GM06990 (cell line): ENCODE measurements at places on chromosomes 5 and 9.

DNA sequence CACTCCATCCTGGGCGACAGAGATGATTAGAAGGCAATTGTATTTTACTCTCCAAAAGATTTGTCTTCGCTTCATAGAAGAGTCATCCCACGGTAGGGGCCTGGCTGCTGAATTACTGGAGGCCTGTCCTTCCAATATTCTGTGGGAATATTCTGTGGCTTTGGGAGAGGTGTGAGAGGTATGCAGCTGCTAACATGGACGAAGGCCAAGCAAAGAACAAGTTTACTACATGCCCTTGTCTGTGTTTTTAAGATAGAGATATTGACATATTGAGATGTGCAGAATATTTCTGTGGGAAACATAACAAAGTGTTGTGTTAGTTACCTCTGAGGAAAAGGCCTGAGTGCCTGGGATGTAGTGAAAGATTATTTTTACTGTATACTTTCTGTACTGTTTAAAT is 71.8 kb upstream of the SMIM15 start:
- DNase-seq = no peak

GRCh38 chr5:169946743-169947295 is 33.5 kb downstream of the INSYN2B start:
- no peak for DNase-seq

DNA sequence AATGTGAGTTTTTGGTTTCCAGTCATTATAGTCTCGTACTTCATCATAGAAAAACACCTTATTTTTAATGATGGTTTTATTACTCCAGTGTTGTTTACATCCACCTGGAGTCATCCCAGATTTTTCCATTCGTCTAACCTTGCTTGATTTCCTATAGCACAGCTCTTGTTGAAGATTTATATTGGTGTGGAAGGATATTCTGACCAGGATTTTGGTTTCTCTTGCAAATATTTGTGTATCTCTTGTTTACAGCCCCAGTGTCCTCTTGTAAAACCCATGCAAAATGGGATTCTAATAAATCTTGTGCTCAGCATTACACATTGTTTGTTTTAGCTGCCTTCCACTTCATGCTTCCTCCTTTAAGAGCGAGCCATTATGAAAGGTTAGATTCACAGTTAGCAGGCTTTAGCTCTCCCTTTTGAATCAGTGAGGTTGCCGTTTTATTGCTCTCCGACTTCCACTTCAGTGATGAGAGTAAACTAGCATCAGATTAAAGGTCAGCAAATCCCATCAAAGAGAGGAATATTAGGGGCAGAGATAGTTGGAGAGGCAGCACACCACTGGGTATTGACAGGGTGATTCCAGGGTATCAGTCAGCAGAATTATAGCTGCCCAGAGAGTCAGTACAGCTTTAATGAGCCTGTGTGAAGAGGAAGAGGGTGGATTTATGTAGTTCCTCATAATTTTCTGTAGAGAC is 157.1 kb downstream of the PBX3 start:
- no peak for DNase-seq

DNA sequence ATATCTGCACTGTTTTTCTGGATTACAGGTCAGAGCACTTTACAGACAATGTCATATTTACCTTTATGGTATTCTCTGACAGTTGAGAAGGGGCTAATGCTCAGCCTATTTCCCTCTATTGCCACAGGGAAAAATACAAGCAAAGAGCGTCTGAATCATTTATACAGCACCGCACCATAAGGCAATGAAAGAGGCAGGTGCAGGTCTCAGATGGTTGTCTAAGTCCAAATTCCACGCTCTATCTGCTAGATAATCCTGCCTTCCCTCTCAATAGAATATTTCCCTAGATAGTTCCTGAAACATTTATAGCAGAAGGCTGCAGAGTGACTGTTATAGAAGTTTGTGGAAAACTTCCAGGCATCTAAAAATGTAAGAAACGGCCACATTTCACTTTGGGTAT is 446.1 kb upstream of the CDH6 start:
- DNase-seq = no peak

- no peak for DNase-seq
Measured at GRCh38 chr9:132739710-132740310, 69.5 kb downstream of the GTF3C4 start.

GRCh38 chr5:40367255-40367654 is 312.5 kb upstream of the PTGER4 start:
- DNase-seq = no peak

DNA sequence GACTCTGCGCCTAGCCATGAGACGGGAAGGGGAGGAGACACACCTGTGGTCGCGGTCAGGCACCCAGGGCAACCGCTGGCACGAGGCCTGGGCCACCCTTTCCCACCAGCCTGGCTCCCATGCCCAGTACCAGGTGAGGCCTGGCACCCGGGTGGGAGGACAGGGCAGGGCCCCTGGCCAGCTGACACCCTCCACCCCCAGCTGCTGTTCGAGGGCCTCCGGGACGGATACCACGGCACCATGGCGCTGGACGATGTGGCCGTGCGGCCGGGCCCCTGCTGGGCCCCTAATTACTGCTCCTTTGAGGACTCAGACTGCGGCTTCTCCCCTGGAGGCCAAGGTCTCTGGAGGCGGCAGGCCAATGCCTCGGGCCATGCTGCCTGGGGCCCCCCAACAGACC is 5.0 kb downstream of the MAMDC4 start:
- peak; percentile 14 for DNase-seq

- no peak for DNase-seq
Measured at GRCh38 chr5:135251093-135251492, 147.9 kb downstream of the MACROH2A1 start.

- DNase-seq = no peak
Measured at GRCh38 chr9:69812068-69813000, 8.3 kb upstream of the CFAP95 start.

- peak; percentile 3 for DNase-seq
Measured at GRCh38 chr5:62460578-62460983, 48.0 kb downstream of the IPO11 start.

DNA sequence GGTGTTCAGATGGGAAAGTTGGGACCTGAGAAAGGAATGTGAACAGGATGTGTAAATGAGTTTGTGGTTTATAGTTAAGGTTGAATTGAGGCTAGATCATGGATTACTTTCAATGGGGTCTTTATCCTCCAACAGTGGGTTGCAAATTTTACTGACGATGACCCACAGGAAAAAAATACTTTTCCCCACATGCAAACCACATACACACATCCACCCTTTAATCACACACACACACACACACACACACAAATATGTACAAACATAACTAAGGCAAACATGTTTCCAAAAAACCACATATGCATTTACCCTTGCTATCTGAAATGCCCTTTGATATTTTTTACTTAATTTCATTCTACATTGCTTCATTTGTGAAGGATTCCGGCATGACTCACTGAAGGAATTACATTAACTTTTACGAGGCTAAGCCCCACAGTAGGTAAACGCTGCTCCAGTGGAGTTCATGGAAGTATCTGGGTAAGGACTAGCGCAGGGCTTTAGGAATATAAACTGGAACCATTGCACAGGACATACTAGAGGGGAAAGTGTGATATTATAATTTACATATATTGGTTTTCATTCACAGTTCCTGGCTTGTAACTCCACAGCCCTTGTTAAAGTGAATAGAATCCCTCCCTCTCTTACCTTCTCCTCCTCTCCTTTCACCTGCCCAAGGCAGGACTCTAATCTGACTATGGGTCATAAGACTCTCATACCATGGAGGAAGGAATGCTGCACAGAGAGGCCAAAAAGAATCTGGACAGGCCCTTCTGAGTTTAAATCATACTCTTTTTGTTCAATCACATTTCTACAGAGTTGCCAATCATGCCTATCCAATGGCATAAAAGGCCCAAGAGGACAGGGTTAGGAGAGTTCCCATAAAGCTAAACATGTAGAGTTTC is 8.5 kb upstream of the SPEF2 start:
- no peak for DNase-seq

DNA sequence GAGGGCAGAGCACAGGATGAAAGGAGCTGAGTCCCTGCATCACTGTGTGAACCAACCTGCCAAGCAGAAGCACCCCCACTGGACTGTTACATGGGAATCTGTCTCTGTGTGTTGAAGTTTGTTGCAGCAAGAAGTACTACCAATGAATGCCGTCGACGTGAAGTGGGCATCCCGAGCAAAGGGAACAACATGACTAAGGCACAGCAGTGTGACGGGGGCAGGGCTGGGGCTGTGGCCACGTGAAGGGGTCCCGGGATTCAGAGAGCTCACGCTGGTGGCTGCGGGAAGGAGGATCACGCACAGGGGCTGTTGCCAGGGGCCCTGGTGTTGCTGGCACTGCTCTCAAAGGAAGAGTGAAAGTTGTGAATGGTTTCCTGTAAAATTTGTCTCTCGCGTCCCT is 27.5 kb upstream of the GABBR2 start:
- no peak for DNase-seq

- DNase-seq = no peak
Measured at GRCh38 chr9:137136881-137137607, 1.9 kb upstream of the GRIN1 start.

- DNase-seq = no peak
Measured at GRCh38 chr9:74961496-74961895, 8.8 kb upstream of the C9orf40 start.

DNA sequence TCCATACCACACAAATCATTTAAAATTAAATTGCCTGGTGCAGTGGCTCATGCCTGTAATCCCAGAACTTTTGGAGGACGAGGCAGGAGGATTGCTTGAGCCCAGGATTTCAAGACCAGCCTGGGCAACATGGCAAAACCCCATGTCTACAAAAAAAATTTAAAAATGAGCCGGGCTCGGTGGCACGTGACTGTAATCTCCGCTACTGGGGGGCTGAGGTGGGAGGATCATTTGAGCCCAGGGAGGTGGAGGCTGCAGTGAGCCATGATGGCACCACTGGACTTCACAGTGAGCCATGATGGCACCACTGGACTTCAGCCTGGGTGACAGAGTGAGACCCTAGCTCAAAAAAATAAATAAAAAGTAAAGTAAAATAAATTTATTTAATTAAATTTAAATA is 40.9 kb downstream of the LYRM7 start:
- DNase-seq = no peak

- no peak for DNase-seq
Measured at GRCh38 chr5:157506066-157506590, 46.1 kb downstream of the NIPAL4 start.

DNA sequence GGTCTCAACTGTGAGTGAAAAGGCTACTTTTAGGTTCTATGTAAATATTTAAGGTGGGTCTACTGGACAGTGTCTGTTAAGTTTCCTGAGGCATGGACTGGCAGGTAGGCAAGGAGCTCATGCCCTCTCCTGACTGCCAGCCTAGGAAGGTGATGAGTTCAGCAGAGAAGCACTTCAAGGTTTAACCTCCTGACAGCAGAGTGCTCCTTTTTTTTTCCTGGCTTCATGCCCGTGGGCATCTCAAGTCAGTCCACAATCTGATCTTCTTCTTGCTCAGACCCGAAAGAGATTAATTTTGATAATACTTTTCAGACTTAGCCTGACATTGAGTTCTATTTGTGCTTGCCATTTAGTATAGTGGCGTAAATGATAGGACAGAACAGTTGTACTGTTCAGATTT is 241.9 kb upstream of the NREP start:
- DNase-seq = no peak

GRCh38 chr5:83947763-83948162 is 227.1 kb upstream of the HAPLN1 start:
- no peak for DNase-seq

- no peak for DNase-seq
Measured at GRCh38 chr9:76200745-76201144, 193.5 kb downstream of the RFK start.

DNA sequence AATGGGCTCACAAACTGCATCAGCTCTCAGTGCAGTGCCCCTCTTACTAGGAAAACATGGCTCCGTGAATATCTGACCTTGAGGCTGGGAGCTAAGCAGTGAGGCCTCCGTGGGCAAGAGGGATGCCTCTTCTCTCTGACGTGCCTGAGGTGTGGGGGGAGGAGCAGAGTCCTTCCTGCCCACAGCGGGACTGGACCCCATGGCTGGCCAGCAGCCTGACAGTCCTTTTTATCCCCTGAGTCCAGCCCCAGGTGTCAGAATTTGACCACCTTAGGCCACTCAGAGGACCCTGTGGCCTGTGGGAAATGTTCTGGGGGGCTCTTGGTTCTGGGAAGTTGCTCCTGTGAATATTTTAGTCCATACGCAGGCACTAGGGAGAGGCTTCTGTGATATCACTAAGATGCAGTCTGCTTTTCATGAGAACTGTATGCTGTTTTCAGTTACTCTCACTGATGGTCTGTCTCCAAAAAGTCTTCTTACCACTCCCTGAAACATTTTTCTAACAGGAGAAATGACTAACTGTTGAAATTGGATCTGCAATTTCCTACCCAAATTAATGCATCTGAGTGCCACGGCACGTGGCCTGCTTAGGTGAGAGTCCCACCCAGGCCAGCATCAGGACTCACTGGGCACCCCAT is 23.4 kb downstream of the ANGPTL2 start:
- no peak for DNase-seq

GRCh38 chr5:170388818-170389549 is at the start of gene KCNMB1:
Gene KCNMB1, minus strand, starts transcription at chr5:170389367. Its CDS starts 3,920 bp downstream, at chr5:170385447.
- no peak for DNase-seq

GRCh38 chr5:137845472-137845871 is 22.2 kb upstream of the MYOT start:
- DNase-seq = no peak

DNA sequence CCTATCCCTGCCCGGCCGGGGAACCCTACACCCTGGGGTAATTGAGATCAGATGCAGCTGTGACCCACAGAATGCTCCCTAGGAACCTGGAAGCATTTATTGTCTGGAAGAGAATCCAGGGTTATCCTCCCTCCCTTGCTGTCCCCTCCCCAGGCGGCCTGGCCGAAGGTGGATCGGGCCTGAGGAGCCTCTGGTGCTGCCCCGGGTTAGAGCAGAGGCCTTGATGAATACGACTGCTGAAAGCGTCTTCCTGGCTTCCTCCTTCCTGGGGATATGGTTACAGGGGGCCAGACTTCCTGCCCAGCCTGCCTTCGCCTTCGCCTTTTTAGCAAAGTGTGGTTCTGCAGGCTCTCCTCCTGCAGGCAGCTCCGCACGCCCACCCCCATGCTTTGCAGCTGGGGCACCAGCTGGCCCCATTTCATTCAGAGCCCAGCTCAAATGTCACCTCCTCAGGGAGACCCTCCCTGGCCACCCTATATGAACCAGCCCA is 22.5 kb upstream of the PTGS1 start:
- DNase-seq = no peak

GRCh38 chr5:91937121-91937520 is 554.0 kb upstream of the ARRDC3 start:
- no peak for DNase-seq

DNA sequence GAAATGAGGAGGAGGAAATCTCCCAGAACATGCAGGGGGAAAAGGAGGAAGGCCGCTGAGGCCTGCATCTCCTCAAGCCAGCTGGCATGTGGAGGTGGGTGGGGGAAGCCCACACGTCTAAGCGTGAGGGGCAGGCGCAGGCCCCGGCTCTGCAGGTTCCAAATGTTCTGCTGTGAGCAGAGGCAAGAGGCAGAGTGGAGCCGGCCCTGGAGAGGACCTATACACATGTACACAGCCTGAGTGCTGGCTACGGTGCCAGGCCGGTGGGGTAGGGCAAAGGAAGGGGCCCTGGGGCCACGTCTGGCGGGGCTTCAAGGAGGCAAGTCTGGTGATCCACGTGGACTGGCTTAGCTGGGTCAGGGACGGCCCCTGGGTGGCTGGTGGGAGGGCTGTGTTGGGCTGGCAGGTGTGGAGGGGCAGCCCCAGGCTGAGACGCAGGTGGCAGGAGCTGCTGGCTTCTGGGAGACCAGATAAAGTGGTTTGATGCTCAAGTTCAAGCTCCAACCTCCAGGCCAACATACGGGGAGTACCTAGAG is 26.4 kb downstream of the LPCAT1 start:
- peak; percentile 84 for DNase-seq
